ENCODE measurements at places on chromosomes 4 and X.

DNA sequence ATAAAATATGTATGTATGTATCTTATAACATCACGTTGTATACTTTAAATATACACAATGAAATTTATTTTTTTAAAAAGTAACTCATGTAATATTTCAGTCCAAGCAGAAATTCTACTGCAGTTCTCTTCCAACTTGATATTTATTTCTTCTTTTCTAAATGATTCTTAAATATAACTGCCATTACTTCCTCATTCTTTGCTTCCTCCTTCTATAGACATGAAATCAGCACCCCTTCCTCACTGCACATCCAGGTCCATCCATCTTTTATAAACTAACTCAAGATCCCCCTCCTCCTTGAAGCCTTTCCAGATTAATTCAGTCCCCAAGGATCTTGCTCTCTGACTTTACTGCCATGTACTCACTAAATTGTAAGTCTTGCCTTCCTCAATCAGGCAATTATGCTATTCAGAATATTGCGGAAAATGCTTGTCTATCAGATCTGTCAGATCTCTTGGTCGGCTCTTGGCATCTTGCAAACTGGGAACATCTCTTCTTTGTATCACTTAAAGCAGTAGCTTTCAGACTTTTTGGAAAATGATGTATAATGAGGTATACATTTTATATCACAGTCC, 3.7 kb downstream of the GPRIN3 start:
- no peak for DNase-seq
- no peak overlapping the region for H3K4me3 ChIP-seq
- H3K4me1 ChIP-seq, result peaks cover 50% of the 10 kb centered on the region
- H3K27me3 ChIP-seq, result no peaks in the 10 kb centered on the region

DNA sequence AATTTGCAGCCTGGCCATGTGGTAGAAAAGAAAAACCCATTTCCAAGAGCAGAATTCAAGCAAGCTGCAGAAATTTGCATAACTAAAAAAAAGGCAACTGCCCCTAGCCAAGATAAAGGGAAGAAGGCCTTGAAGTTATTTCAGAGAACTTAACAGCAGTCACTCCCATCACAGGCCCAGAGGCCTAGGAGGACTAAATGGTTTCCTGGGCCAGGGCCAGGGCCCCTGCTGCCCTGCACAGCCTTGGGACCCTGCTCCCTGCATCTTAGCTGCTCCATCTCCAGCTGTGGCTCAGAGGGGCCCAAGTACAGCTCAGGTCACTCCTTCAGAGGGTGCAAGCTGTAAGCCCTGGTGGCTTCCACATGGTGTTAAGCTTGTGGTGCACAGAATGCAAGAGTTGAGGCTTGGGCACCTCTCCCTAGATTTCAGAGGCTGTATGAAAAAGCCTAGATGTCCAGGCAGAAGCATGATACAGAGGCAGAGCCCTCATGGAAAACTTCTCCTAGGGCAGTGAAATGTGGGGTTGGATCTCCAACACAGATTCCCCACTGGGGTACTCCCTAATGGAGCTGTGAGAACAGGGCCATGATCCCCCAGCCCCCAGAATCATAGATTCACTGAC, 6.7 kb upstream of the MID2 start:
- no peak for DNase-seq
- no peaks in the 10 kb centered on the region for H3K36me3 ChIP-seq
- H3K27ac ChIP-seq, result no peak overlapping the region
- no peaks in the 10 kb centered on the region for H3K4me1 ChIP-seq
- H3K27me3 ChIP-seq, result peaks cover 5% of the 10 kb centered on the region

- H3K4me1 ChIP-seq, result peaks cover 37% of the 10 kb centered on the region
- no peak for DNase-seq
- H3K4me3 ChIP-seq, result no peak overlapping the region
- no peaks in the 10 kb centered on the region for H3K36me3 ChIP-seq
- H3K27ac ChIP-seq, result no peak overlapping the region
- H3K27me3 ChIP-seq, result no peaks in the 10 kb centered on the region
These were observed 80.4 kb downstream of the HS6ST2 start for GRCh38 chrX:132877954-132878536.

- no peak overlapping the region for H3K27ac ChIP-seq
- H3K36me3 ChIP-seq, result no peaks in the 10 kb centered on the region
- H3K27me3 ChIP-seq, result no peaks in the 10 kb centered on the region
- DNase-seq, result no peak
These were observed 417.1 kb upstream of the GALNT7 start for GRCh38 chr4:172751550-172751949.

- peaks cover 3% of the 10 kb centered on the region for H3K27me3 ChIP-seq
- no peaks in the 10 kb centered on the region for H3K36me3 ChIP-seq
- H3K4me3 ChIP-seq, result no peak overlapping the region
- peaks cover 1% of the 10 kb centered on the region for H3K4me1 ChIP-seq
These were observed 78.2 kb downstream of the EPHA5 start for GRCh38 chr4:65592089-65592488.

- DNase-seq, result no peak
- no peak overlapping the region for H3K27ac ChIP-seq
These were observed 43.4 kb upstream of the CCKAR start for GRCh38 chr4:26533685-26534084.

Data from progenitor cell of endocrine pancreas (in vitro differentiated cells).